ENCODE measurements at places on chromosomes 7 and 10.

- no peak overlapping the region for H3K4me3 ChIP-seq
- no peaks in the 10 kb centered on the region for H3K4me1 ChIP-seq
- DNase-seq = no peak
- no peaks in the 10 kb centered on the region for H3K36me3 ChIP-seq
- H3K27me3 ChIP-seq = peaks cover 12% of the 10 kb centered on the region
Observed at GRCh38 chr7:132145466-132145865, 430.8 kb downstream of the PLXNA4 start.

DNA sequence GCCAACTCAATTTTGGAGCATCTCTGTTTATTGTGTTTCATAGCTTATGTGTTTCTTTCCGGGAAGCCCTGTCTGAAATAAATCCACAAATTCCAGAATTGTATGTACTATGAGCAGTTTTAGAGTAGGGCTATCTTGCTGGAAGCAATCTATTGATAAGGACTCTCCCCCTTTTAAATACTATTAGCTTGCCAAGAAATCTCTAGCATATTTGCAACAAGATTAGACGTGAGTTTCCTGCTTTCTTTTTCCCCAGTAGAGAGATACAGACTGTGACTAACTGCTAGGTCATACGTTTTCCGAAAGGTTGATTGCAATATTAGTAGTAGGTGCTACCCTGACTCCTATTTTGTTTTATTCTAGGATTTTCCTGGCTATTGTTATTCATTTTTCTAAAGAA, 277.0 kb downstream of the MALRD1 start:
- H3K36me3 ChIP-seq = no peaks in the 10 kb centered on the region
- no peaks in the 10 kb centered on the region for H3K4me1 ChIP-seq
- no peak for DNase-seq
- no peak overlapping the region for H3K27ac ChIP-seq
- no peak overlapping the region for H3K4me3 ChIP-seq
- no peaks in the 10 kb centered on the region for H3K27me3 ChIP-seq

GRCh38 chr10:67438605-67439304, 257.2 kb downstream of the CTNNA3 start:
- H3K27me3 ChIP-seq = no peaks in the 10 kb centered on the region
- no peak overlapping the region for H3K27ac ChIP-seq
- no peak for DNase-seq
- H3K4me3 ChIP-seq = no peak overlapping the region
- H3K4me1 ChIP-seq = no peaks in the 10 kb centered on the region
- H3K36me3 ChIP-seq = no peaks in the 10 kb centered on the region

DNA sequence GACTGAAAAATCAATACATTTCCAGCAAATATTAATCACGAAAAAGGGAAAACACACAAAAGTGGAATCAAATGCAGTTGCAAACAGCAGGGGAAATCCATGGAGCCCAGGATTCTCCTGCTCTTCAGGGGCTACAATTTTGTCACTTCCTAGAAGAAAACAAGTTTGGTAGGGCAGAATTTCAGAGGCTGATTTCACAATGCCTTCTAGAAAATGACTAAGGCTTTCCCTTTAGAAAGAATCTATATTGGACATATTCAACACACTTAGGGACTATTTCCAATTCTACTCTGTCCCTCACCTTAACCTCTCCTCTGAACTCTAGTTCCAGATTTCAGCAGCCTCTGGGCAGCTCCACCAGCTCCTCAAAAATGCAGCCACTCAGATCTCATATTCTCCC, 111.3 kb downstream of the HECTD2 start:
- no peaks in the 10 kb centered on the region for H3K4me1 ChIP-seq
- DNase-seq = no peak
- H3K36me3 ChIP-seq = no peaks in the 10 kb centered on the region
- H3K27ac ChIP-seq = no peak overlapping the region
- no peak overlapping the region for H3K4me3 ChIP-seq
- no peaks in the 10 kb centered on the region for H3K27me3 ChIP-seq

- H3K36me3 ChIP-seq = peaks cover 2% of the 10 kb centered on the region
- no peak for DNase-seq
- H3K4me1 ChIP-seq = peaks cover 11% of the 10 kb centered on the region
- peaks cover 32% of the 10 kb centered on the region for H3K27me3 ChIP-seq
- H3K27ac ChIP-seq = no peak overlapping the region
Observed at GRCh38 chr7:131623154-131623553, 66.7 kb upstream of the PODXL start.

DNA sequence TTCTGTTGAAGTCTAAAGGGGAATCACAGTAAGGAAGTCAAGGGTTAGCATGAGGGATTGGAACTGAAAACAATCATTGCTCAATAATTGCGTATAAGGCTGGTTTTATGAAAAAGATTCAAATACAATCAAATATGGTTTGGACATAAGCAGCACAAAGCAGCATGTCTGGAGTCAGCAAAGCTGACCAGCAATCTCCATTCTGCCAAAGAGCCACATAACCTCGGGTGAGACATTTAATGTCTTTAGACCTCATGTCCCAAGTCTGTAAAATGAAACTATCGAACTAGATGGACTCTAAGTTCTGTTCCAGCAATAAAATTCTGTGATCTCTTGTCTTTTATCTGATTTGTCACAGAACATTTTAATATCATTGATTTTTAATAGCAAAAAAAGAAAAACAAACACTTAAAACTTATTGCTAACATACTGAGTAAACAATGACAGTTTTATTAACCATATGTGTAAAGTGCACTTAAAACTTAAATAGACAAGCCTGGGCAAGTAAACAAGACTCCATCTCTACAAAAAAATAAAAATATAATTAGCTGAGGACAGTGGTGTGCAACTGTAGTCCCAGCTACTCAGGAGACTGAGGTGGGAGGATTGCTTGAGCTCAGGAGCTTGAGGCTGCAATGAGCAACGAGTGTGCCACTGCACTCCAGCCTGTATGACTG, 217.0 kb downstream of the MAGI2 start:
- no peaks in the 10 kb centered on the region for H3K27me3 ChIP-seq
- H3K4me1 ChIP-seq = no peaks in the 10 kb centered on the region
- no peak for DNase-seq
- no peaks in the 10 kb centered on the region for H3K36me3 ChIP-seq

GRCh38 chr10:2387672-2388071, 650.3 kb upstream of the ADARB2 start:
- H3K4me1 ChIP-seq = no peaks in the 10 kb centered on the region
- no peak overlapping the region for H3K4me3 ChIP-seq
- no peak for DNase-seq

- H3K4me1 ChIP-seq = peaks cover 55% of the 10 kb centered on the region
- DNase-seq = no peak
- no peaks in the 10 kb centered on the region for H3K27me3 ChIP-seq
- H3K36me3 ChIP-seq = peaks cover 9% of the 10 kb centered on the region
- no peak overlapping the region for H3K4me3 ChIP-seq
- no peak overlapping the region for H3K27ac ChIP-seq
Observed at GRCh38 chr10:6595499-6595898, 15.4 kb upstream of the PRKCQ start.

DNA sequence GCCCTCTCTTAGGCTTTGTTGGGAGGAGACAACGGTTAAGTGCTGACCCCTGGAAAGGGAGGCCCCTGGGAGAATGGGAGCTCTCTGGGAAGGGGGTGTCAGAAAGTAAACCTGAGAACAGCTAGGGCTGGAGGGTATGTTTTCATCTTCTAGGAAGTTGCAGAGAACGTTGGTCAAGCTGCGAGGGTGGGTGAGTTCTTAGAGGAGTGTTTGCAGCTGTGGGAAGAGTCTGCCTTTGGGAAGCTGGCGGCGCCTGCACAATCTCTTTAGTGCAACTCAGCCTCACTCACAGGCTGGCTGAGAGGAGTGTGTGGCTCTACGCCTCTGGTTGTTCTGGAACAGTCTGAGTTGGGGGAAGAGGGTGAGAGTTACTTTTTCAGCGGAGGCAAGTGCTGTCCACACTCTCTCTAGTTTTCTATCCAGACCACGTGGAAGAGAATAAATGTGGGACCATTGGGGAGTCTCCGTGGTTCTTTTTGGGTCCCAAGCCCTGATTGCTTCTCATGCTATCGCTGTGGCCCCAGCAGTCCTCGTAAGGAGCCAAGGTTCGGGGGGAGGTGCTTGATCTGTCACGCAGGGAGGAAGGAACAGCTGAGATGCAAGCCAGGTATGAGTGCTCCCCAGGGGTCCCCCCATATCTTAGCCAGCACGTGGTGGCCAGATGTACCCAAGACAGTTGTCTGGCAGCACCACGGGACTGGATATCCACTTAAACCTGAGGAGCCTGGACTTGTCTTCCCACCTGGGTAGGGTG, 237.2 kb downstream of the BUB3 start:
- H3K4me1 ChIP-seq = no peaks in the 10 kb centered on the region
- no peak overlapping the region for H3K4me3 ChIP-seq
- H3K27me3 ChIP-seq = no peaks in the 10 kb centered on the region
- peaks cover 2% of the 10 kb centered on the region for H3K36me3 ChIP-seq
- no peak overlapping the region for H3K27ac ChIP-seq

GRCh38 chr10:21417172-21417712, 108.2 kb downstream of the SKIDA1 start:
- no peak overlapping the region for H3K27ac ChIP-seq
- H3K4me1 ChIP-seq = peaks cover 5% of the 10 kb centered on the region
- peaks cover 21% of the 10 kb centered on the region for H3K27me3 ChIP-seq

- H3K4me3 ChIP-seq = peak overlapping the region; percentile 58
- no peaks in the 10 kb centered on the region for H3K27me3 ChIP-seq
- H3K4me1 ChIP-seq = peaks cover 24% of the 10 kb centered on the region
- peak overlapping the region; percentile 47 for H3K27ac ChIP-seq
Observed at GRCh38 chr10:72223743-72224101, 7.6 kb upstream of the ASCC1 start.

GRCh38 chr10:16518822-16519221, 2.9 kb downstream of the C1QL3 start:
- peaks cover 4% of the 10 kb centered on the region for H3K4me1 ChIP-seq
- peaks cover 25% of the 10 kb centered on the region for H3K27me3 ChIP-seq
- no peak overlapping the region for H3K27ac ChIP-seq
- DNase-seq = no peak
- no peak overlapping the region for H3K4me3 ChIP-seq
- H3K36me3 ChIP-seq = no peaks in the 10 kb centered on the region

- no peak overlapping the region for H3K27ac ChIP-seq
- H3K4me1 ChIP-seq = no peaks in the 10 kb centered on the region
- no peak for DNase-seq
Observed at GRCh38 chr10:124316326-124316725, 102.4 kb downstream of the OAT start.

DNA sequence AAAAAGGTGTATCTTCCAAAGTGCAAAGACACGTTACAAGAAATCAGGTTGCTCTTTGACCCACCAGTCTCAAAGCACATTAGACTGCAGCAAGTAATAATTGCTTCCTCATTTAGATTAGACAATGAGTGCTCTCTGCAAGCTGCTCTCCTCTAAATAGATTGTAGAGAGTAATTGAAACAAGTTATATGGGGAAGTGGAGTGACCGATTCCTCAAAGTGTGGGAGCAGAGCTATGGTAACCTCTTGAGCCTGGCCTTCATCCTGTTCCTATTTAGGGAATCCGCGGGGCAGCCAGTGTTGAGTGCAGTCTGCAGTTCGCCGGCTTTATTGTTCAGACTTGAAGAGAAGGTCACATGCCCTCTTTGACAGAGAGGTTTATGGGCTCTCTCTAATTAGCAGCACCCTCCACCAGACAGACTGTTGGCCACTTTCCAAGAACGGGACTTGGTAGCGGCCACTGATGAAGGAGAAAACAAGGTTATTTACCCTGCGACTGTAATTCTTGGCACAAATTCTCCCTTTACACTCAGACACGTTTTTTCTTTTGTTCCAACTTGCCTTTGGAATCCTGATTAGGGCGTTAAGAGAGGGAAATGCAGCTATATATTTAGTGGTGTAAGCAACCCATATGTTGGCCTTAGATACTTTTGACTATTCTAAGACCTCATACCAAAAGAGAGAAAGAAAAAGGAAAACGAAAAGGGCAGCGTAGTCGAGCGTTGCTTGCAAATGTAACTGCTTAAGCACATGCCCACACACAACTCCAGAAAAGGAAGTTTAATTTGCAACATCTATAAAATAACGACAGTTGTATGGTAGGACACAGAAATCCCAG, 107.5 kb downstream of the REEP3 start:
- H3K4me3 ChIP-seq = peak overlapping the region; percentile 96
- peaks cover 25% of the 10 kb centered on the region for H3K4me1 ChIP-seq
- no peak for DNase-seq
- no peaks in the 10 kb centered on the region for H3K27me3 ChIP-seq
- no peaks in the 10 kb centered on the region for H3K36me3 ChIP-seq

GRCh38 chr10:14678637-14679036, 96.1 kb downstream of the FAM107B start:
- DNase-seq = no peak
- peaks cover 3% of the 10 kb centered on the region for H3K27me3 ChIP-seq
- H3K36me3 ChIP-seq = peaks cover 2% of the 10 kb centered on the region
- H3K27ac ChIP-seq = no peak overlapping the region

GRCh38 chr10:132587175-132587574, 49.6 kb downstream of the INPP5A start:
- H3K36me3 ChIP-seq = no peaks in the 10 kb centered on the region
- H3K27me3 ChIP-seq = no peaks in the 10 kb centered on the region
- peak overlapping the region; percentile 63 for H3K4me3 ChIP-seq
- DNase-seq = no peak
- no peak overlapping the region for H3K27ac ChIP-seq

DNA sequence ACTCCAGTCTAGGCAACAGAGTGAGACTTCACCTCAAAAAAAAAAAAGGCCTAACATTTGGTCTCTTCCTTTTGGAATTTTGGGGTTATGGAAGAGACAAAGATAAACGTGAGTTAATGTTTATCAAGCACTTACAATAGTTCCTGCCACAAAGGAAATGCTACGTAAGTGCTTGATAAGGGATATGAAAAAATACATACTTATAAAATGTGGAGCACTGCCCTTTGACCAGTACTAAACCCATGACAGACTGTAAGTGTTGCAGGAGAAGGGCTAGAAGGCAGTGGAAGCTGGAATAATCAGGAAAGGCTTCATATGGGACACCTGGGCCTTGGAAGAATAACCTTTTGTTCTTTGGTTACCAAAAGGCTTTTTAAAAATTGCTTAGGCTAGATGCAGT, 25.5 kb downstream of the TMEM248 start:
- H3K27me3 ChIP-seq = no peaks in the 10 kb centered on the region
- no peak overlapping the region for H3K4me3 ChIP-seq
- no peak overlapping the region for H3K27ac ChIP-seq
- no peak for DNase-seq
- H3K4me1 ChIP-seq = peaks cover 4% of the 10 kb centered on the region

- no peaks in the 10 kb centered on the region for H3K27me3 ChIP-seq
- peaks cover 29% of the 10 kb centered on the region for H3K4me1 ChIP-seq
- H3K27ac ChIP-seq = peak overlapping the region; percentile 86
- DNase-seq = no peak
- peak overlapping the region; percentile 88 for H3K4me3 ChIP-seq
Observed at GRCh38 chr7:4725850-4726450, 43.9 kb downstream of the FOXK1 start.

- DNase-seq = no peak
- peaks cover 6% of the 10 kb centered on the region for H3K4me1 ChIP-seq
- peaks cover 40% of the 10 kb centered on the region for H3K27me3 ChIP-seq
- no peaks in the 10 kb centered on the region for H3K36me3 ChIP-seq
Observed at GRCh38 chr10:78464856-78465267, 431.2 kb downstream of the RPS24 start.

GRCh38 chr10:133393401-133394063, 425 bp upstream of the MTG1 start:
- H3K4me3 ChIP-seq = peak overlapping the region; percentile 91
- no peak for DNase-seq
- H3K27ac ChIP-seq = peak overlapping the region; percentile 16
- H3K4me1 ChIP-seq = peaks cover 39% of the 10 kb centered on the region

GRCh38 chr7:31071645-31072029, 19.5 kb downstream of the ADCYAP1R1 start:
- peaks cover 3% of the 10 kb centered on the region for H3K4me1 ChIP-seq
- H3K27me3 ChIP-seq = peaks cover 11% of the 10 kb centered on the region
- H3K27ac ChIP-seq = no peak overlapping the region
- H3K4me3 ChIP-seq = no peak overlapping the region

- no peaks in the 10 kb centered on the region for H3K4me1 ChIP-seq
- no peak overlapping the region for H3K27ac ChIP-seq
- no peak for DNase-seq
- no peak overlapping the region for H3K4me3 ChIP-seq
- H3K27me3 ChIP-seq = no peaks in the 10 kb centered on the region
- no peaks in the 10 kb centered on the region for H3K36me3 ChIP-seq
Observed at GRCh38 chr7:103664577-103664976, 218.6 kb upstream of the SLC26A5 start.

Data from T-helper 17 cell (primary cell).